ENCODE measurements at places on chromosomes 6 and 20.

GRCh38 chr6:11868392-11868791 lies 89.8 kb upstream of the ADTRP start:
- no peaks in the 10 kb centered on the region for H3K27me3 ChIP-seq
- H3K4me1 ChIP-seq, result no peaks in the 10 kb centered on the region
- H3K27ac ChIP-seq, result no peak overlapping the region
- DNase-seq, result no peak
- H3K4me3 ChIP-seq, result no peak overlapping the region

DNA sequence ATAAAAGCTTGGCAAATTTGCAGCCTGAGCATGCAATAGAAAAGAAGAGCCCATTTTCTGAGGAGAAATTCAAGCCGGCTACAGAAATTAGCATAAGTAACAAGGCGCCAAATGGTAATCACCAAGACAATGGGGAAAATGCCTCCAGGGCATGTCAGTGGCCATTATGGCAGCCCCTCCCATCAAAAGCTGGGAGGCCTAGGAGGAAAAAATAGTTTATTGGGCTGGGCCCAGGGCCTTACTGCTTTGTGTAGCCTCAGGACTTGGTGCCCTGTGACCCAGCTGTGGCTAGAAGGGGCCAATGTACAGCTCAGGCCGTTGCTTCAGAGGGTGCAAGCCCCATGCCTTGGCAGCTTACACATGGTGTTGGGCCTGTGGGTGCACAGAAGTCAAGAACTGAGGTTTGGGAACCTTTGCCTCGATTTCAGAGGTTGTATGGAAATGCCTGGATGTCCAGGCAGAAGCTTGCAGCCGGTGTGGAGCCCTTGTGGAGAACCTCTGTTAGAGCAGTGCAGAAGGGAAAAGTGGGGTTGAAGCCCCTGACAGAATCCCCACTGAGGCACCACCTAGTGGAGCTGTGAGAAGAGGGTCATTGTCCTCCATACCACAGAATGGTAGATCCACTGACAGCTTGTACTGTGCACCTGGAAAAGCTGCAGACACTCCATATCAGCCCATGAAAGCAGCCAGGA lies 328.5 kb upstream of the MAP3K7 start:
- H3K27ac ChIP-seq, result no peak overlapping the region
- DNase-seq, result no peak
- H3K27me3 ChIP-seq, result no peaks in the 10 kb centered on the region
- H3K36me3 ChIP-seq, result no peaks in the 10 kb centered on the region
- no peak overlapping the region for H3K4me3 ChIP-seq

- no peak overlapping the region for H3K4me3 ChIP-seq
- H3K27ac ChIP-seq, result no peak overlapping the region
- no peaks in the 10 kb centered on the region for H3K36me3 ChIP-seq
- no peak for DNase-seq
- H3K27me3 ChIP-seq, result peaks cover 23% of the 10 kb centered on the region
Measured at GRCh38 chr20:59688999-59689398, 84.7 kb downstream of the PHACTR3 start.

GRCh38 chr6:108083349-108083748 lies 8.8 kb upstream of the OSTM1 start:
- DNase-seq, result no peak
- 0 out of 2 replicates have a peak, but pooled peaks cover 2% of the 10 kb centered on the region for H3K27me3 ChIP-seq
- no peak overlapping the region for H3K4me3 ChIP-seq
- peaks cover 20% of the 10 kb centered on the region for H3K4me1 ChIP-seq
- no peaks in the 10 kb centered on the region for H3K36me3 ChIP-seq
- no peak overlapping the region for H3K27ac ChIP-seq

- peaks cover 4% of the 10 kb centered on the region for H3K4me1 ChIP-seq
- no peak overlapping the region for H3K4me3 ChIP-seq
- DNase-seq, result no peak
- no peaks in the 10 kb centered on the region for H3K36me3 ChIP-seq
- 0 out of 2 replicates have a peak overlapping the region, but pooled peaks have one; percentile 25 for H3K27ac ChIP-seq
Measured at GRCh38 chr6:42193491-42193894, 1.3 kb downstream of the GUCA1B start.

- no peaks in the 10 kb centered on the region for H3K4me1 ChIP-seq
- no peaks in the 10 kb centered on the region for H3K27me3 ChIP-seq
- H3K27ac ChIP-seq, result no peak overlapping the region
- no peaks in the 10 kb centered on the region for H3K36me3 ChIP-seq
Measured at GRCh38 chr6:129098061-129098553, 215.2 kb downstream of the LAMA2 start.

GRCh38 chr6:140480852-140481251 lies 1106.4 kb upstream of the CITED2 start:
- peak overlapping the region; percentile 25 for H3K27ac ChIP-seq
- H3K27me3 ChIP-seq, result no peaks in the 10 kb centered on the region
- H3K4me1 ChIP-seq, result peaks cover 4% of the 10 kb centered on the region
- no peak for DNase-seq
- no peaks in the 10 kb centered on the region for H3K36me3 ChIP-seq

DNA sequence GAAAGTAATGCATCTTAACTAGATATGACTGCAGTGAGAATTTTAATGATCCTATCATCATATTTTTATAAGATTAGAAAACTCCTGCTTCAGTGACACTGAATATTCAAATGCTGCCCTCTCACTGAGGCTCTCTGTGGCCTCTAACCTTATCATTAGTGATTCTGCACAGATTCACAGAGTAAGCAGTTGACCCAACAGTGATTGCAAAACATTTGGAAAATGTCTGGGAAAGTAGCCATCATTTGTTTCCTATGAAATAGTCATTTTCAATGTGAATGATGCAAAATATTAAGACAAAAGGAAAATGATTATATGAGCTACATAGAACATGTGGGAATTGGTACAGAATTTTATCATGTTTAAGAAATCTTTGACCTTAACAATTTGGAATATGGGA lies 210.3 kb downstream of the TBX18 start:
- H3K4me1 ChIP-seq, result no peaks in the 10 kb centered on the region
- H3K27ac ChIP-seq, result no peak overlapping the region
- H3K4me3 ChIP-seq, result no peak overlapping the region
- DNase-seq, result no peak

DNA sequence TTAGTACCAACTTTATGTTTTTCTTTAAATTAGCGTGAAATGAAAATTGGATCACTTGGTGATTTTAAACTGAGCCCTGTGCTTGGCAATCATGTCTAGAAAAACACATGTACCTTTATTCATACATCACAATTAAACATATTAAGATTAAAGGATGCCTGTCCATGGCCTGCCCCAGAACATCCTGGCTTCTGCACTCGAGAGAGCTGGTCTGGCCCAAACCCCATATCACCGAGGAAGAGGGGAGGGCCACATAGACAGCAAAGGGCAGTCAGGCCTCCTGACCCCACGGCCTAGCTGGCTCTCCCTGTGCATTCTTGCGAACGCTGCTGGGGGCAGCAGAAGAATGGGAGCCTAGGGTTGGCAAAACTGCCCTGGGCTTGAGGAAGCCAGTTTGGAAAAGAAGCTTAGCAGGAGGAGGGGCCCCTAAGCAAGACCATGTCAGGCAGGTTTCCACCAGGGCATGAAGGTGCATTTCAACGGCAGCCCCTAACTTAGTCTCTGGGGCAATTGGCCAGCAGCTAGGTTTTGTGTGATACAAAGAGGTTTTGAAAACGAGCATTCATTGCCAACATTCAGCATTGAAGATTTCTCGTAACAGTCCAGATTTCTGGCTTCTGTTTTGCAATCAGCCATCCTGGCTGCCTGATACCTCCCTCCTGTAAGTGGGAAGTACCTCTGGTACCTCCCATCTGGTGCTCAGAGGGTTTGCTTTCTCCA lies 8.6 kb downstream of the BPIFB3 start:
- no peak for DNase-seq
- H3K4me3 ChIP-seq, result no peak overlapping the region
- no peak overlapping the region for H3K27ac ChIP-seq
- no peaks in the 10 kb centered on the region for H3K27me3 ChIP-seq
- no peaks in the 10 kb centered on the region for H3K4me1 ChIP-seq
- H3K36me3 ChIP-seq, result no peaks in the 10 kb centered on the region

GRCh38 chr6:156262014-156262413 lies 515.2 kb upstream of the ARID1B start:
- H3K4me3 ChIP-seq, result no peak overlapping the region
- H3K27ac ChIP-seq, result no peak overlapping the region
- H3K4me1 ChIP-seq, result no peaks in the 10 kb centered on the region

DNA sequence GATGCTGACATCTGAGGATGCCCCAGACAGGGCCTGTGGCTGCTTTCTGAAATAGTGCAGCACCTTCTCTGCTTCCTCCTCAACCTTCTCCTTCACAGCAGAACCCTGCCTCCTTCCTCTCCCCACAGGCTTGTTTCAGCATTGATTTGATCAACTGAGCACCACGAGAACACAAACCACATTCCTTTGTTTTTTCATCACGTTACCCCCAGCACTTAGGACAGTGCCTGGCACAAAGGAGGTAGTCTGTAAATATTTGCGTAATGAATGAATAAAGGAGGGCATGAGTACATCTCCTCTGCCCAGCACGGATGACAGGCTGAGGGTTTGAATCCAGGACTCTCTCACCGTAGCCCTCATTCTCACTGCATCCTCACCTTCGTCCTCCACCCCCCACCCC lies 21.3 kb upstream of the WFDC2 start:
- H3K27me3 ChIP-seq, result peaks cover 9% of the 10 kb centered on the region
- no peak overlapping the region for H3K4me3 ChIP-seq
- no peaks in the 10 kb centered on the region for H3K4me1 ChIP-seq
- no peaks in the 10 kb centered on the region for H3K36me3 ChIP-seq
- no peak for DNase-seq

- no peak overlapping the region for H3K4me3 ChIP-seq
- H3K27me3 ChIP-seq, result no peaks in the 10 kb centered on the region
- no peak overlapping the region for H3K27ac ChIP-seq
- no peaks in the 10 kb centered on the region for H3K36me3 ChIP-seq
- no peaks in the 10 kb centered on the region for H3K4me1 ChIP-seq
Measured at GRCh38 chr6:34491091-34491430, 25.2 kb downstream of the PACSIN1 start.

DNA sequence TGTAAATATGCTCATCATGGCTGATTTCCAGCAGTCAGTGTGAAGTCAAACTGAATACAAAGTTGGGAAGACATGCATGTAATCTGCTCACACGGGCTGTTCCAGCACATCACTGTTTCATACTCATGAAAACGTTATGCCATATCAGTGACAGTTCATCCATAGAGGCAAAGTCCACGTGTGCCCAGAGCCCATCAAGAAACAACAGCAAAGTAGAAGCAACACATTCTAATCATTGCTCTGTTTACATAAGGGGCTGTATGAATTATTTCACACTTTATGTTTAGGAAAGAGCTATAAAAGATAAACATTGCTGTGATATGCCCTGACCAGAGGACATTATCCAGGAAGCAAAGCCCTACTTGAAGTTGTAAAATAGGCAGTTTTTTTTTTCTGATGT lies 157.0 kb upstream of the ENPP5 start:
- DNase-seq, result no peak
- no peaks in the 10 kb centered on the region for H3K36me3 ChIP-seq
- no peaks in the 10 kb centered on the region for H3K4me1 ChIP-seq
- peaks cover 2% of the 10 kb centered on the region for H3K27me3 ChIP-seq
- H3K4me3 ChIP-seq, result no peak overlapping the region
- no peak overlapping the region for H3K27ac ChIP-seq

- no peak overlapping the region for H3K27ac ChIP-seq
- no peak for DNase-seq
- no peaks in the 10 kb centered on the region for H3K4me1 ChIP-seq
Measured at GRCh38 chr6:106534004-106534403, 95.3 kb downstream of the RTN4IP1 start.

- no peak for DNase-seq
- peaks cover 5% of the 10 kb centered on the region for H3K27me3 ChIP-seq
- no peak within 1 kb of the TSS for H3K27ac ChIP-seq
- peaks cover 5% of the 10 kb centered on the region for H3K4me1 ChIP-seq
Measured at GRCh38 chr6:75205776-75206575, at the start of gene COL12A1. Gene COL12A1, minus strand, starts transcription at chr6:75206053. Its CDS starts 3,261 bp downstream, at chr6:75202792.

- H3K4me1 ChIP-seq, result no peaks in the 10 kb centered on the region
- no peak overlapping the region for H3K27ac ChIP-seq
- H3K27me3 ChIP-seq, result no peaks in the 10 kb centered on the region
- DNase-seq, result no peak
- H3K36me3 ChIP-seq, result no peaks in the 10 kb centered on the region
Measured at GRCh38 chr20:23537030-23537429, 31.3 kb downstream of the CST9L start.

DNA sequence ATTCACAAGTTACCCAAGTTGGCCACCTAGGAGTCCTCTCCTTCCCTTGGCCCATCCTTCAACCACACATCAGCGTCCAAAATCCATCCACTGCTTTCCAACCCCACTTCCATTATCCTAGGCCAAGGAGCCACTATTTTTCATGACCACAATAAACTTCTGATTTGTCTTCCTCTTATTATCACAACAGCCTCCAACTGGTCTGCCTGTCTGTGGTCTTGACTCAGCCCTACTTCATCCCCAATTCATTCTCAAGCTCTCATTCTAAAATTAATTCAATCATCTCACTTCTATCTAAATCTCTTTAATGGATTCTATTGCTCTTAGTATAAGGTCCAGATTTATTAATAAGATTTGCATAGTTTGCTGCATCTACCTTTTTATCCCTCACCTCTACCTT lies 189.0 kb upstream of the PRDM1 start:
- H3K4me3 ChIP-seq, result no peak overlapping the region
- no peak for DNase-seq
- no peak overlapping the region for H3K27ac ChIP-seq
- no peaks in the 10 kb centered on the region for H3K27me3 ChIP-seq

DNA sequence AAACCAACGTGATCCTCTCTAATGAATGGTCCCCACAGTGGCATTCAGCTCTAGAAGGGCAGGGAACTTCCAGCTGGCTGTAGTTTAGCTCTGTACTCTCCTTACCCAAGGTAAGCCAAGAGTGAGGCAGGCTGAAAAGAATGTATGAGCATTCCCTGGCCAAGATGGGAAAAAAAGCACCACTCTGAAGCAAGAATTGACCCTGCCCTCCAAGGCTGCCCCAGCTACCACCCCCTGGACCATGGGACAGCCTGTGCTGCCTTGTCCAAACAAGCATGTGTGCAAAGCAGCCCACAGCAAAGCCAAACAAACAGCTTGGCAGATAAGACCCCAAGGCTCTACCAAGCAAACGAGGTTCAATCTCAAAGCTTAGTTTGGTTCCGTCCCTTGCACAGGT lies 73.9 kb downstream of the GFOD1 start:
- DNase-seq, result no peak
- H3K4me1 ChIP-seq, result no peaks in the 10 kb centered on the region
- H3K4me3 ChIP-seq, result no peak overlapping the region
- H3K36me3 ChIP-seq, result no peaks in the 10 kb centered on the region

DNA sequence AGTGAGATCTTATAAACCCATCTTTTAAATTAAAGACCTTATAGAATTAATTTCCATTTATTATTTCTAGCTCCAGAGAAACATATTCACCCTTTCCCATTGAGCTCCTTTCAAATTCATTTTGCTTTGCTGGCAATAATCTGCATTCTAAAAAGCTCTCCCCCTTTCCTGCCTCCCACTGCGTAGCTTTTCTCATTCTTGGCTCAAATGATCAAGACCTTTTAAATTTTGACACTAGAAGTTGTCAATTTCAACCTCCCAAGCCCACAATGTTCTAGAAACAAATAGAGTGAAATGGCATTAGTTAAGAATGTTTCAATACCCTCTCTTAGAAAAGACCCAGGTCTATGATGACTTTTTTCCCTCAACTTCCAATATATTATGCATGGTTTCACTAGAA lies 186.9 kb downstream of the AKAP7 start:
- no peak overlapping the region for H3K4me3 ChIP-seq
- no peaks in the 10 kb centered on the region for H3K4me1 ChIP-seq

Measured in Panc1 (cell line).